Caki2 (cell line): ENCODE measurements at places on chromosomes 5 and 9. TPM values are rescaled to one million over a fixed set of nuclear protein-coding genes. Genes with fewer than 3 reads are reported as not detected.

- peak; percentile 77 for DNase-seq
These were observed at the start of the genes ITGA1 and PELO for GRCh38 chr5:52787600-52788504. TSS of gene ITGA1 (plus strand) at chr5:52787916. CDS start at chr5:52788354, 438 bp downstream. TSS of gene PELO (plus strand) at chr5:52787916. CDS start at chr5:52800395, 12,479 bp downstream.

- DNase-seq, result no peak
These were observed 56.2 kb downstream of the UBE2QL1 start for GRCh38 chr5:6504677-6505415.

DNA sequence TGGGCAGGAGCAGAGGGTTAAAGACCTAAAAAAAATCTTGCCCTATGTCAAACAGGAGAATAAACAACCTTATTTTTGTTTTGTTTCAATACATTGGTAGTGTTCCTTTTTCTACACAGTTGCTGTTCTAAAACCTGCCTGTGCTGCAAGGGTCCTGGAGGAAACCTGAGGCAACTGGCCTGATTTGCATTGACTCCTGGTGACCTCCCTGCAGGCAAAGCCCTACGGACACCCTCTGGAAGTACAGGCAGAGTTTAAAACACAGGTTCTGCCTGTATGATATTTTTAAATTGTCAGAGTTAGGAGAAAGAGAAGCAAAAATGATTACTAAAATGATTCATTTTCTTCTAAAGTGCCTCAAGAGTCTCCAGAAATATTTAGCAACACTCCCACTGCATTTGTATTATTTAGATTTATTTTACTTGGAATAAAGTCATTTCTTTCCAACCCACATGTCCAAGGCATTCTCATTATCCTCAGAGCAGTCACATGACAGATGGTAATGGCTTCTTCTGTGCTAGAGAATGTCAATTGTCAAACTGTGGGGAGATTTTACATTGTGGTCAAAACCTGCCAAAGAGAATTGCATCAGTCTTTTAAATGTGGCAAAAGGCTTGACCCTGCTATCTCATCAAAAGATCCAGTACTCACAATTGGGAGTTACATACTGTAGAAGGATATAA lies 559.6 kb downstream of the CETN3 start:
- DNase-seq, result no peak

DDX4 gene
- total RNA-seq, result not detected in 2 replicates

DBN1 gene
- total RNA-seq, result 148 and 175 TPM in 2 replicates

DNA sequence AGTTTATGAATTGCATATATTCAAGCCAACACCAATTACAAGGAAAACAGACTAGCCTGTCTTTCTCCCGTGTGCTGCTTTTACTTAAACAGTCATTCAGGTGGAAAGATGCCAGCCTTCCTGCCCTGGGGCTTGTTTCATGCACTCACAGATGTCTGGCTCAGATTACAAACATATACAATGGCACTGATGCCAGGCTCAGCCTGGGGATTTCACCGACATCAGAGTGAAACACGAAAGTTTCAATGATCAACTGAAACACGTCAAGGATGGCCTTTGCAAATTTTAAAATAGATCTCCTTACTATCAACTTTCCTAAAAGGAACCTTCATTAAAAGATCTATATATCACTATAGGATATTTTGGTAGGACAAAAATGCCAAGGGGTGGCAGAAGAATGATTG lies 1576.5 kb downstream of the EFNA5 start:
- peak; percentile 14 for DNase-seq

CDX1 gene
- total RNA-seq, result not detected in 2 replicates

RNF183 gene
- 0.23 and 0.95 TPM in 2 replicates for total RNA-seq

DNA sequence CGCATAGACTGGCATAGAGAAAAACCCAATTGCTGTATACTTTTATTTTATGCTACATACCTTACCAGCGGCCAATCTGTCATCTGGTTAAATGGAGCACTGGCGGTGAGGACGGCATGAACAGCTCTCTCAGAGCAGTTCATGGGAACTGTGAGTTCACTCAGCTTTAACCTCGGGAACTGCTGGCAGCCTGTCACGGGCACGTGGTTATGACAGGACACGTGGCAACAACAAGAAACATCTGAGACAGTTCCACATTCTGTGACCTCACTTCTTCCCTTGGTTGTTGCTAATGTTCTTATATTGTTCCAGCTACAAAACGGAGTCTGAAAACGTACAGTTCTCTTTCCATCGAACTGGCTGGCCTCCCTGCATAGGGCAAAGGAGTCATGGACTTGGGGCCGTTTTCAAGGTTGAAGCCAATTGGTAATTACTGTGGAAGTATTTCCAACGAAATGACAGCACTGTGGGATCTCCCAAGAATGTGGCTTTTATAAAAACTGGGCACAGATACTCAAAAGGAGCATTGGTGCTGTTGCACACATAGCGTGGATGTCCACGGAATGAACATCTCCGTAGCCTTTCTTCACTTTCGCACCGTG lies 246.3 kb upstream of the DAP start:
- no peak for DNase-seq

HBEGF gene
- total RNA-seq, result 1.8 and 5.8 TPM in 2 replicates

- no peak for DNase-seq
These were observed 104.2 kb downstream of the MARCHF3 start for GRCh38 chr5:126926187-126926586.

DNA sequence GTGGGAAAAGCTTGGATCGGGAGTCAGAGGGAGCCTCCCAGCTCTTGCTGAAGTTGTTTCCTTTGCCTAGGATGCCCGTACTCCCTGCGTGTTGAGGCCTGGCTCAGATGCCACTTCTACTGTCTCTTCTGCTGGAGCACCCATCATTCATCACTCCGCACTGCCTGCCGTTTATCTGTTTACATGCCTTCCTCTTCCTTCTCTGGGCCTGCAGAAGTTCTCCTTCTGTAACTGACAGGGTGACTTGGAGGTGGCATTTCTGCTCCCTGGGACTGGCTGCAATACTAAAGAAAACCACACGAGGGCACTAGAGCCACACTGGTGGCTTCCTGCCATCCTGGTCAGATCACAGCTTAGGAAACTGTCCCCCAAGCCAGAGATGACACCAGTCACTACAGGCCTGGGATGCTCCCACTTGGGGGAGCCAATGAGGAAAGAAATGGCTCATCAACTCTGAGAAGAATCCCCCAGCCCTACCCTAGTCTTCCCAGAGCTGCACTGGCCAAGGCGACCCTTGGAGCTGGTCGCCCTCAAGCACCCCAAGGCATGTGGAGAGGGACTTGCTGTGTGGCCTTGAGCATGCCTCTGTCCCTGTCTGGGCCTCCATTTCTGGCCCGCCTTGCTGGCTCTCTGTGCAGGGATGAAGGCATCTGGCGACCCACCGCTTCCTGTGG lies 9.7 kb upstream of the SLC25A51 start:
- peak; percentile 72 for DNase-seq

PFN3 gene
- total RNA-seq, result not detected in 2 replicates

- no peak for DNase-seq
These were observed 99.7 kb downstream of the PCSK1 start for GRCh38 chr5:96333391-96333790.

DNA sequence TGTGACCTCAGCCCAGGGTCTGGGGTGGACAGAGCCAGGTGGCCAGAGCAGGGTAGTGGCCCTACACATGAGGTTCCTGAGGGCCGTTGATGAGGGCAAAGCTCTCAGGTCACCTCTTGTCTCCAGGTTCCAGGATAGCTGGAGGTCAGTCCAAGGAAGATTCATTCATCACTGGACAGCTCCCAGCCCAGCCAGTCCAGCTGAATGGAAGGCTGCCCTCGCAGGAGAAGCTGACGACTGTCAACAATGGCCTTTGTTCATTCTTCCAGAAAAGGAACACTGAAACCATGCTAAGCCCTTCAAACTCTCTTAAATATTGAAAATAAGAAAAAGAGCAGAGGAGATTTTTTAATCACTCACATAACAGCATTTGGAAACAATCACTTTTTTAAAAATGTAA lies 169.7 kb upstream of the TBCA start:
- DNase-seq, result no peak

DNA sequence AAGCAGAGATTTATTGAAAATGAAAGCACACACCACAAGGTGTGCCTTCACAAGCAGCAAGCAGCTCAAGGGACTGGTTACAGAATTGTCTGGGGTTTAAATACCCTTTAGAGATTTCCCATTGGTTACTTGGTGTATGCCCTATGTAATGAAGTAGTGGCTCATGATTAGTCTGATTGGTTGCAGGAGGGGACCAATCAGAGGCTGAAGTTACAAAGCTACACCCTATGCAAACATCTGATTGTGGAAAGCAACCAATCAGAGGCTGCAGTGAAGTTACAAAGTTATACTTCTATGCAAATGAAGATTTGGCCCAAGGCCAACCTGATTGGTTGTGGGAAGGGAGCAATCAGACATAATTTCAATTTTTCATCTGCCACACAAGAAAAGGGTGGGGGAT lies 119.9 kb downstream of the C9orf152 start:
- DNase-seq, result peak; percentile 21

PITX1 gene
- 0.35 and 4.6 TPM in 2 replicates for total RNA-seq

SAXO1 gene
- not detected in 2 replicates for total RNA-seq

GRCh38 chr5:61461926-61462325 lies 129.9 kb downstream of the ZSWIM6 start:
- DNase-seq, result no peak

GRCh38 chr9:130478736-130479575 lies 34.2 kb downstream of the ASS1 start:
- DNase-seq, result no peak

HCN1 gene
- not detected in 2 replicates for total RNA-seq

DNA sequence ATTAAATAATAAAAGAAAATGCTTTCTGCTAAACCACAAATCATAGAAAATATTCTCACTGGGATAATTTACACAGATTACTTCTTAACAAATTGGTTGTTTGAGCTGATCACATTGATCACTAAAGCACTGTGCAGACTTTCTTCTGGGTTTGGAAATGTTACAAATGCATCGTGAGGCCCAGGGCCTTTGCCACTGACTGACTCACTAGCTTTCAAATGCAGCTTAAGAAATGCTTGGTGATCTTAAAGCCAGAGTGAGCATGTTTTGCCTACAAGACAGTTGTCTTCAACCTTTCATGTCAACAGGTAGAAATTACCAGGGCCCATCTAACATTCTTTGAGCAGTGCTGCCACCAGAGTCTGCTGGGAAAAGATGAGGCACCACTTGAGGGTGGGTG lies 252.3 kb upstream of the ADRA1B start:
- no peak for DNase-seq

DNA sequence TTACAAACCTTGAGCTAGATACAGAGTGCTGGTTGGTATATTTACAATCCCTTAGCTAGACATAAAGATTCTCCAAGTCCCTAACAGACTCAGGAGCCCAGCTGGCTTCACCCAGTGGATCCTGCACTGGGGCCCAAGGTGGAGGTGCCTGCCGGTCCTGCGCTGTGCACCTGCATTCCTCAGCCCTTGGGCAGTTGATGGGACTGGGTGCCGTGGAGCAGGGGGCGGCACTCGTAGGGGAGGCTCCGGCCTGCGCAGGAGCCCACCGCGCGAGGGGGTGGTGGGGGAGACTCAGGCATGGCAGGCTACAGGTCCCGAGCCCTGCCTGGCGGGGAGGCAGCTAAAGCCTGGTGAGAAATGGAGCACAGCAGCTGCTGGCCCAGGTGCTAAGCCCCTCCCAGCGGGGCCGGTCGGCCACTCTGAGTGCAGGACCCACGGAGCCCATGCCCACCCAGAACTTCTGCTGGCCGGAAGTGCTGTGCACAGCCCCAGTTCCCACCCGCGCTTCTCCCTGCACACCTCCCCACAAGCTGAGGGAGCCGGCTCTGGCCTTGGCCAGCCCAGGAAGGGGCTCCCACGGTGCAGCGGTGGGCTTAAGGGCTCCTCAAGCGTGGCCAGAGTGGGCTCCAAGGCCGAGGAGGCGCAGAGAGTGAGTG lies 1464.7 kb downstream of the EFNA5 start:
- DNase-seq, result no peak

GRCh38 chr5:96649681-96650540 lies 12.3 kb upstream of the CAST start:
- DNase-seq, result no peak

LCN1 gene
- total RNA-seq, result not detected in 2 replicates

GRCh38 chr9:68714416-68715180 lies 9.6 kb downstream of the PIP5K1B start:
- no peak for DNase-seq

DNA sequence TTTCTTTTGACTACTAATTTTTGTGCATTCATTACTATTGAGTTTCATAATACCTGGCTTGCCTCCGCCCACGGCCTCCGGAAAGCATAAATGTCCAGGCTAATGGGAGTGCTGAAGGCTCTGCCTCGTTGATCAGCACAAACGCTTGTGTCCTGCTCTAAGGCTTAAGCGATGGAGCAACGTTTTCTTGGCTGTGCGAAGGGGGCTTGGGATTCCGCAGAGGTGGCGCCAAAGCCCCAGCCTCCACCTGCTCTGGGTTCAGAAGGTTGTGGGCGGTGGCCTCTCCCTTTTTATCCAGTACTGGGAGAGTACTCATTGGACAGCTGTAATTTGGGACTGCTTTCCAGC lies 19.7 kb downstream of the ANXA2R start:
- no peak for DNase-seq

GRCh38 chr5:178130576-178131445 lies at the start of gene RMND5B:
TSS of gene RMND5B (plus strand) at chr5:178131014. CDS start at chr5:178138120, 7,106 bp downstream.
- peak; percentile 85 for DNase-seq

DNA sequence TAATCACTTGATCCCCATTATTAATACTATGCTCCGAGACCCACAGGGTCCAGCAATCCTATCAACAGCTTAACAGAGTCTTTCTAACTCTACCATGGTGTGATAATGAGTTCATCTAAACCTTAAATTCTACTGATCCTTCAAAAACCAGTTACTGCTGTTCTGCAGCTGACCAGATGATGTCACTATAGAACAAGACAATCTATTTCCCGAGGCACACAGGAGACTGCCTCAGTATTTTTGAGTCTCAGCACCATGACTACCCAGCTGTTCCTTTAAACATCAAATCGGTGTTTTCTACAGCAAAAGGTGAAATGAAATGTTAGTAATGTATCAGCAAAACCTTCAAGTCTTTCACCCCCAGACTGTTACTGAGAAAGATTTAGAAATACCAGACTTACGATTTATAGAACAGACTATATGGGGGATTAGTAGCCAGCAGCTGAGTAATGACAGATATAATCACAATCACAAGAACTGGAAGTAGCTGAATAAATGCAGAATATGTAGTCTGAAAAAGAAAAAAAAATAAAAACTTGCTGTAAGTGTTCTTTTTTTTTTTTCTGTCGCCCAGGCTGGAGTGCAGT lies 16.9 kb downstream of the DNAJC18 start:
- DNase-seq, result peak; percentile 43

DPH7 gene
- 6.6 and 18.6 TPM in 2 replicates for total RNA-seq

- no peak for DNase-seq
These were observed at the start of gene TPM2 for GRCh38 chr9:35689542-35690293. TSS of gene TPM2 (minus strand) at chr9:35689925. CDS start at chr9:35689817, 108 bp downstream.

- no peak for DNase-seq
These were observed 170.9 kb downstream of the CTNND2 start for GRCh38 chr5:11733185-11733839.
